Fibroblast of lung (primary cell): ENCODE measurements at places on chromosomes 11 and 22.

DNA sequence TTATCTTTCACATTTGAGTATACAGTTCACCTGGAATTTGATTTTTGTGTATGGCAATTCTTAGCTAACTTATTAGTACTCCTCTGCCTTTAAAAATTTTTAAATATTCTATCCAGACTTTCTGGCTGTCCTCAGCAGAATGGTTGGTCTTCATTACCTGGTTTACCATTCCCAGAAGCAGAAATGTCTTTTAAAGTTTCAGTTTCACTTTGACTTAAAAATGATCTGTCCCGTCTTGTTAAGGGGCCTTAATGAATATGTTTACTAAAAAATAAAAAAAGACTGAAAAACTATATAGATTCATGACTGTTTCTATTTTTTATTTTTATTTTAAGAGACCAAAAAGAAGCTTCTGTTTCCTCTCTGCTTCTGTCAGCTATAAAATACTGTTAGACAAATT lies 70.5 kb upstream of the TNRC6B start:
- DNase-seq: no peak

DNA sequence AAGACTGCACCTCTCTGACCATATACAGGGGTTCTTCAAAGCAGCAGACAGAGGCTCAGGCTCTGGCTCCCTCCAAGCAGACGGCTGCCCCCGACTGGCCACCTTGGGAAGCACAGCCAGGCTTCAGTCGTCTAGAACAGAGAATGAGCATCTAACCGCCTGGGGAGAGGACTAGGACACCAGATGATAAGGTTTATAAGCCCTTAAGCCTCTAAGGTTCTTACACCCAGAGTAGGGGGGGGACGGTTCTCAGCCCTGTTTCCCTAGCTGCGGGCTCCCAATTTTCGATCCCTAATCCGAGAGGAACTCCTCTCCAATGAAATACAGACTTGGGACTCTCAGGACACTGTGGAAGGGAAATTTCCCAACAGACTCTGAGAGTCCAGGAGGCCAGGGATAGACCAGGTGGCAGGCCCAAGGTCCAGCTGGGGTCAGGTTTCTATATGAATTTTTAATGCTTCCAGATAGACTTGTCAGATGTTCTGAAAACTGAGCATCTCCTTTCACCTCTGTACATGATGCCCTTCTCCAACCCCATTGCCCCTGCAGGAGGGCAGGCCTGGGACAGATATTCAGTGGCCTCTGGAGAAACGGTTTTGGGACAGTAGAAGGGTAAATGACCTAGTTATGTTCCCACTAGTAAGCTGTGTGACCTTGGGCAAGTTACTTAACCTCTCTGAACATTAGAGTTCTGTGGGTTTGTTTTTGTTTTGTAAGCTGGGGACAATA lies 20.2 kb downstream of the RTN4RL2 start:
- DNase-seq: no peak

GRCh38 chr11:117970400-117971024 lies 15.7 kb upstream of the IL10RA start:
- DNase-seq: no peak

DNA sequence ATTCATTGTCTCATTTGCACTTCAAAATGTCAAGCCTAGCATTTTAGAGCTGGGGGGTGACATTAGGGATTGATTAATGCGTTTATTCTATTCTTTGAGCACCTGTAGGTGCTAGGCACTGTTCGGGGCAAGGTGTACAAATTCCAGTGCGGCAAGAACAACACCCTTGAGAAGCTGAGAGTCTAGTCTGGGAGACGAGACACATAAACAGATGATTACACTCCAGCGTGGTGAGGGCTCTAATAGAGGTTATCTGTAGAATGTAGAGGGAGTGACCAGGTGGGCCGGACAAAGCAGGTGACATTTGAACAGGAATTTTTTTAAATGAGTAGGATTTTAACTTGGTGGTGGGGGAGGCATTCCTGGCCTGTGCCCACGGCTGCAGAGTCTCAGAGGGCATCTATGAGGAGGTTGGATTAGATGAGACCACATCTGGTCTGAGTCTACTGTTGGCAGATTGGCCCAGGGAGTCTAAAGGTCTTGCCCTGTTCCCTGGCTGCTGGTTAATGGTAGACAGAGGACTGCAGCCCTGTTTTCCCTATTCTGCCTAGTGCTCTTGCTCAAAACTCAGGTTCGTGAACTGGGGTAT lies 970 bp downstream of the CAT start:
- no peak for DNase-seq

GRCh38 chr11:17608821-17609220 lies 61.8 kb downstream of the OTOG start:
- no peak for DNase-seq

GRCh38 chr11:102727890-102728289 lies 3.1 kb upstream of the MMP8 start:
- peak; percentile 88 for DNase-seq
